NCI-H1092 (cell line): ENCODE measurements at places on chromosomes 7 and 10.

GRCh38 chr10:52442576-52442975, 128.5 kb downstream of the DKK1 start:
- no peak for DNase-seq

DNA sequence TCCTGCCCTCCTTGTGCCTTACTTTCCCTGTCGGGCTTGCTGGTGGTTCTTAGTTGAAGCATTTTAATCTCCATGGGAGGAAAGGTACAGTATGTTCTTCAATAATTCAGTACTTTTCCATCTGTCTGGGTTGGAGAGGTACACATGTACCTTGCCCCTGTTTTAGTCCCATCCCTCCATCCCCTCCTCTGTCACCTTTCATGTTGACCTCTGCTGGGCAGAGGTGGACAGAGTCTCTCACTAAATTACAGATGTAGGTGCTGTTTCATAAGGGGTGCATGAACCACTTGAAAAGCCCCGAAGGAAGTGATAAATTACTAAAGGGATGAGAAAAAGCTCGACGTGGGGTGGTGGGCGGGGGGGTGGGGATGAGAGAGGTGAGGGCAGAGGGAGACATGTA, 5.4 kb downstream of the AGFG2 start:
- DNase-seq: no peak

DNA sequence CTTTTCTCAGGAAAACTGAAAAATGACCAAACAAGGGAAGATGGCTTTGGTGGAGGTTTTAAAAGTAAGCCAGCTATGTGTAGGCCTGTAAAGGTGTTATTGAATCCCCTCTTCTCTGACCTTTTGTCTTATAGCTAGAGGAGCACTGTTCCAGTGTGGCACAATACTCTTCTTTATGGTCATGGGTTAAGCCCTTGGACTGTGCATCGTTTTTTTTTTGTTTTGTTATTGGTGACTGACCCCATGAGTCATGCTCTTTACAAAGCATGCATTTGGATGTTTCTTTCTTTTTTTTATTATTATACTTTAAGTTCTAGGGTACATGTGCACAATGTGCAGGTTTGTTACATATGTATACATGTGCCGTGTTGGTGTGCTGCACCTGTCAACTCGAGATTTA, 19.6 kb upstream of the FAM25A start:
- no peak for DNase-seq

DNA sequence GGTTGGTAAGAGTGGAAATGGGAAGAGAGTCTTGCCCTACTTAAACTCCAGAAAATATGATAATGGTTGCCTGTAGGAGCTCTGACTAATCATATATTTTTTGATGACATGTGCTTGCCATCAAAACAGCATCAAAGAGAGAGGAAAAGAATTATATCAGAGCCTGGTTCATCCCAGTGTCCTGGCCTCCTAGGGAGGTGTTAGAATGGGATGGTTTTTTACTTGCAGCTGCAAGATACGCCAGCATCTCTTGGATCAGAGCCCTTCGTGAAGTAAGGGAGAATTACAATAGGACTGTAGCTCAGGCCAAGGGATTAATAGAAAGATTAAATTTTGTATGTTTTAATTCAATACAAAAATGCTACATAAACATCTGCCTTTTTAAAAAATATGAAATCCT, 177.6 kb upstream of the HDAC9 start:
- DNase-seq: no peak

GRCh38 chr7:147053746-147054145, 937.1 kb downstream of the CNTNAP2 start:
- DNase-seq: no peak

DNA sequence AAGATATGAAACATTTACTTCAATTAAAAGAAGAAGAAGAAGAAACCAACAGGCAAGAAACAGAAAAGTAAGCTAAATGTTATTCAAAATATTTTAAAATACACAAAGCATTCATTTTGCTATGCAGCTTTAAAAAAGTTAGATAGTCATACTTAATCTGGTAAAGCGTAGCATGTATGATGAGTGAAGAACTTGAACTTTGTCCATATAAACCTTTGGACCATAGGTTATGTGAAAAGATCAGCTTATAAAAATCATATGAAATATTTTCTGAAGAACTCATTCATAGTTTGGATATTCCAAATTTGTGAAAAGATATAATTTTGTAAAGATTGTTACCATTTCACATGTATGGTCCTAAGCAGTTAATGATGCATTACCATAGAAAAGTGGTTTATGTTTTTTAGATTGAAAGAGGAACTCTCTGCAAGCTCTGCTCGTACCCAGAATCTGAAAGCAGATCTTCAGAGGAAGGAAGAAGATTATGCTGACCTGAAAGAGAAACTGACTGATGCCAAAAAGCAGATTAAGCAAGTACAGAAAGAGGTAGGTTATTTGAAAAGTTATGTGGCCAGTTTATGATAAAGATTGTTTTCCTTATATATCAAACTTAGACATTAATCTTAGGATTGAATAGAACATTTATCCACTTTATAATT, 37.3 kb downstream of the KIF20B start:
- no peak for DNase-seq

- DNase-seq: no peak
These were observed 55.1 kb downstream of the EZH2 start for GRCh38 chr7:148828965-148829364.

DNA sequence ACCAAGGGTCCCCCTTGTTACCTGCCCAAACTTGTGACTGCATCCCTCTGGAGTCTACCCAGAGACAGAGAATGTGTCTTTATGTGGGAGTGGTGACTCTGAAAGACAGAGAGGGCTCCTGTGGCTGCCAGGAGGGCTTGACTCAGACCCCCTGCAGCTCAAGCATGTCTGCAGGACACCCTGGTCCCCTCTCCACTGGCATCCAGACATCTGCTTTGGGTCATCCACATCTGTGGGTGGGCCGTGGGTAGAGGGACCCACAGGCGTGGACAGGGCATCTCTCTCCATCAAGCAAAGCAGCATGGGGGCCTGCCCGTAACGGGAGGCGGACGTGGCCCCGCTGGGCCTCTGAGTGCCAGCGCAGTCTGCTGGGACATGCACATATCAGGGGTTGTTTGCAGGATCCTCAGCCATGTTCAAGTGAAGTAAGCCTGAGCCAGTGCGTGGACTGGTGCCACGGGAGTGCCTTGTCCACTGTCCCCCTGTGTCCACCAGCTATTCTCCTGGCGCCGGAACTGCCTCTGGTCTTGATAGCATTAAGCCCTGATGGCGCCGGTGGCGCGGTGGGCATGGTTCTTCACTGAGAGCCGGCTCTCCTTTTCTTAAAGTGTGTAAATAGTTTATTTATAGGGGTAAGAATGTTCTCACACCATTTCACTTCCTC, 19.4 kb upstream of the SH2D4B start:
- DNase-seq: no peak

DNA sequence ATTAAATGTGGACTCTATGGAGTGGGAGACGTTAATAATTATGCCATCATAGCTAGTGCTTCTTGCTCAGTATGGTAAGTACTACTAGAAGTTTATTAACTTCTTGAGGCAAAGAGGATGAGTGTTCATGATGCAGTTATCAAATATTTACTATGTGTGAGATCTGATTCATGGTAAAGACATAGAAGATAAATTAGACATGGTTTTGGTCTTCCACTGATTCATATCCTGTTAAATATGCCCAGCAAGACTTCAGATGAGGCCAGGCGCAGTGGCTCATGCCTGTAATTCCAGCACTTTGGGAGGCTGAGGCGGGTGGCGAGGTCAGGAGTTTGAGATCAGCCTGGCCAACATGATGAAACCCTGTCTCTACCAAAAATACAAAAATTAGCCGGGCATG, 547.1 kb upstream of the ANKRD30A start:
- no peak for DNase-seq

GRCh38 chr7:40199076-40199802, 64.4 kb downstream of the SUGCT start:
- no peak for DNase-seq

DNA sequence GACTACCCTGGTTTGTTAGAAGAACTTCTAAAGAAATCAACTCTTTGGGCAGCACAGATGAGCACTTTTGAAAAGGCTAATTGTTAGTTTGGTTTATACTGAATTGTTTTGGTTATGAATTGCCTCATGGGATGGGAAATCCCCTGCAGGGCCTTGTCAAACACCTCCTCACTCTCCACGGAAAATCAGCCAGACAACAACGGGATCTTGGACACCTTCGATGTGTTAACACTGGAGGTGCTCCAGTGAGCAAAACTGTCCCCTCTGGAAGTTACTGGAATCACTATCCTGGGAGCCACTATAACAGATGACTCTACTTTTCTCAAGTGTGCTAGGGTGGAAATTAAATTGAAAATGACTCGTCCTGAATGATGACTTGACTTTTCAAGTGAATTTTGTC, 38.7 kb downstream of the CDK6 start:
- no peak for DNase-seq

- no peak for DNase-seq
These were observed 225.2 kb upstream of the FZD1 start for GRCh38 chr7:91039033-91039432.

DNA sequence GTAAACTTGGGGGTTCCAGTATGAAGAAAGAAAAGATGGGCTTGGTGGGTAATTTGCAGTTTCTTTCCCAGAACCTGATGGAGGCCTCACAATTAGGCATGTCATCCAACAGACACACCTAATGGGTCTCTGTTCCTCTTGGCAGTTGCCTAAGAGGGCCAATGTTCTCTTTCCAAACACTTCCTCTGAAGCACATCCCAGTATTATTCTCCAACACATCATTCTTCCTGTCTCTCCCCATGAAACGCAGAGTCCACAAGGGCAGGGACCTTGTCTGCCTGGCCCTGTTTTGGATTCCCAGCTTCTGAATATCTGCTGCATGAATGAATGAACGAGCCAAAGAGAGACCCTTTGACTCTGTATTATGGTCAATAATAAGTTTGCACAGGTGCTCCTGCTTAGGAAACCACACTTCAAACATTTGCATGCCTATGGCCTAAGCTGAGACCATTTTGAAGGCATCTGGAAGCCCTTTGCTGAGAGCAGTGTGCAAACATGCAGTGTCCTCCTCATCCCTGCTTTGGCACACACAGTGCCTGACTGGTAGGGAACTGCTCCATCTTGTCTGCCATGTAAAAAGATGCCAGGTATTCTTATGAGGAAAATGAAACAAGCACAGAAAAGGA, 100.9 kb upstream of the CHST15 start:
- no peak for DNase-seq

GRCh38 chr7:129434675-129435318, 565 bp downstream of the STRIP2 start:
- no peak for DNase-seq

DNA sequence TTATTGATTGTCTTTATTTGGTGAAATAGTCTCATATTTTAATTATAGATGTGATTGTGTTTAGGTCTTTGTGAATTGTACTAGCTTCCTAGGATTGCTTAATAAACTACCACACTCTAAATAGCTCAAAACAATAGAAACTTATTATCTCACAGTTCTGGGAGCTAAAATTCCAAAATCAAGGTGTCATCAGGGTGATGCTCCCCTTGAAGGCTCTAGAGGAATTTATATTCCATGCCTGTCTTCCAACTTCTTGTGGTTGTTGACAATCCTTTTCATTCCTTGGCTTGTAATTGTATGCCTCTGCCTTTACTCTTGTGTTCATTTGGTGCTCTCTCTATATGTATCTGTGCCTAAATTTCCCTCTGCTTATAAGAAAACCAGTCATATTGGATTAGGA, 155.3 kb upstream of the AKR1E2 start:
- no peak for DNase-seq

DNA sequence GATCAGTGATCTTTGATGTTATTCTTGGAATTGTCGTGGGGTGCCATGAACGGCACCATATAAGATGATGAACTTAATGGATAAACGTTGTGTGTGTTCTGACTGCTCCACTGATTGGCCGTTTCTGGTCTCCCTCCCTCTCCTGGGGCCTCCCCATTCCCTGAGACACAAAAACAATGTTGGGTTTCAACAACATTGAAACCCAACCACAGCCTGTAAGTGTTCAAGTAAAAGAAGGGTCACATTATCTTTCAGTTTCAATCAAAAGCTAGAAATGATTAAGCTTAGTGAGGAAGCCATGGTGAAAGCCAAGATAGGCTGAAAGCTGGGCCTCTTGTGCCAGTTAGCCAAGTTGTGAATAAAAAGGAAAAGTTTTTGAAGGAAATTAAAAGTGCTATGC, 19.5 kb downstream of the EN2 start:
- DNase-seq: no peak

- no peak for DNase-seq
These were observed 17.6 kb downstream of the GLI3 start for GRCh38 chr7:42219447-42219846.

- DNase-seq: no peak
These were observed 24.1 kb downstream of the TAX1BP1 start for GRCh38 chr7:27763983-27764508.

GRCh38 chr10:94315975-94316464, 46.7 kb downstream of the NOC3L start:
- no peak for DNase-seq

GRCh38 chr10:73169320-73169719, 1.4 kb downstream of the FAM149B1 start:
- DNase-seq: no peak

GRCh38 chr10:120460186-120460585, 3.2 kb downstream of the PLPP4 start:
- no peak for DNase-seq

DNA sequence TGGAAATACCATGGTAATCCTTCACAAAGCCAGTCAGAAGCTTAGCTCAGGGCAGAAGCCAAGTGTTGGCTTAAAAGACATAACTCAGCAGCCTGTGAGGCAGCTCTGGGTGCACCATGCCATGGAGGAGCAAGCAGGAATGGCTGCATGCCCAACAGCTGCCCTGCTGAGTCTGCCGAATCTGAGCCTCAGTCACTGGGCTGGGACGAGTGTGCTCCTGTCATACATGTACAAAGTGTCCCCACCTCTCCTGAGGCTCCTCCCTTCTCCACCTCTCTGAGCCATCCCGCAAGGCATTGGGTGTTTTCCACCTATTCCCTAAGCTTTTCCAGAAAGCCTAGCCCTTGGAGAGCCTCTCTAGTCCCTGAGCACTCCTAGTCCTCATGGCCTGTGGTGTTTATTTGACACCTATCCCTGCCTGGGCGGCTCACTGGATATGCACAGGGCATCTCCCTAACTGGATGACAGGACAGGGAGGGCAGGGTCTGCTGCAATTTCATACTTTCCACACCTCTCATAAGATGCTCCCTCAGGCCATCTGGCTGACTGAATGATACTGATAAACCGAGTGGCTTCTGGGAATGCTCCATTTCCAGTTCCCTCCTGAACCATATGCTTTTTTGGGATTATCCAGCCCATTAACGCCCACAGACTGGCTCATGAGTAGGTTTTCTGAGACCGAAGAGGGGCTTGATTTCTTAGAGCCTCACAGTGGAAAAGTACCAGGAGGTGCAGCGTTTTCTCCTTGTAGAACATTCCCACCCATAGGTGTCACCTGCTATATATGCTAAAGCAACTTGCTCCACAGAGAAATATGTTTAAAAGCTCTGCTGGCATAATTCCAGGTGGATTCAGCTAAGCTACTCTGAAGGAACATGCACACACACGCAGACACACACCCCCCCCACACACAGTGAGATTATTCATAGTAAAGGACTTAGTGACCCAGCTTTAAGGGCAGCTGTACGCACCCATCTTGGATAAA, 199.3 kb downstream of the SNX10 start:
- peak; percentile 17 for DNase-seq
